ENCODE measurements at places on chromosomes 5 and 9.

DNA sequence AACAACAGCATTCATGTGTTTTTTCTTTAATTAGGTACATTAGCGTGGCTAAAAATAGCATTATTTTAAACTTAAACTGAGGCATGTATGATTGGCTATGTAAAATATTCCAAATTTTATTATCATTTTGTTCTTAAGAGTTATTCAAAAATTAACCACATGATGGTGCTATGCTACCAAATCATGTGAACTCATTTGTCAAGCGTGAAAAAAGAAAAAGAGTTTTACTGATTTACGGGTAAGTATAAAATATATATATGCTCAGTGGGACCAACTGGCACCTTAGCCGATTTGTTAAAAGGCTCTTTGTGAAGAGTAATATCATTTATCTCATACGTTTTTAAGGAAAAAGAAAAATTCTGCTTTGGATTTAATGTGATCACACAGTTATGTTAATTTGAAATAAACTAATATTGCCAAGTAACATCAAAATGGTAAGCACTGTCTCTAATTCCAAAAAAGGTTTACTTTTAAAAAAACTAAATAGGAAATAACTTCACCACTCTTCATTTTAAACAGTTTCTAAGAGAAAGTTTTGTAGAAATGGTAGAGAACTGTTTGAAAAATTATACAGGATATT lies 1042.3 kb downstream of the CDH12 start:
- no peak for DNase-seq

GRCh38 chr9:93037476-93037971 lies 21.0 kb upstream of the SUSD3 start:
- DNase-seq: no peak

DNA sequence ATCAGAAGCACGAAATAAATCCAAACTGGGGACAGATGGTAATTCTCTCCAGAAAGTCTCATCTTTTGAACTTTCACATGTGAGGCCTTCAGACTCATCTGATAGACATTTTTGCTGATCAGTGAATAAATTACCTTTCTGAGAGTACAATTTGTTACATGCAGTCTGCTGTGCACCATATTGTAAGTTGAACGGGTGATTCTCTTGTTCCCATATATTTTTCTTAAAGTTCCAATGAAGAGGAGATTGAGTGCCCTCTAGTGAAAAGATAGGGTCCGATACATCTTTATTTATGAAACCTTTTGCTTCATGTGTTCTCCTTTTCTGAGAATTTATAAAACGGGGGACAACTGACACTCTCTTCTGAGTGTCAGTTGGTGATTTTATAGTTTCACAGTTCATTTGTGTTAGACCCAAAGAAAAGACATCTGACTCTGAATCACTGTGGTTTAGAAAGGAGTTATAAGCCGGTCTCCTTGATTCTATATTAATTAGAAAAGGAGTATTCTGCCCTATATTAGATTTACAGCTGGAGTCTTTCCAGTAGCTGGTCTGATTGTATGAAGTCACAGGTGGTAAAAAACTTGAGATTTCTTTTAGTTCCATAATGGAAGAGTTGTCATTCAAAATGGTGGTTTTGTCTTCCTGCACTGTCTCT lies 30.4 kb downstream of the GNG10 start:
- DNase-seq: no peak

GRCh38 chr9:127873886-127874285 lies 3.6 kb downstream of the AK1 start:
- DNase-seq: peak; percentile 80

DNA sequence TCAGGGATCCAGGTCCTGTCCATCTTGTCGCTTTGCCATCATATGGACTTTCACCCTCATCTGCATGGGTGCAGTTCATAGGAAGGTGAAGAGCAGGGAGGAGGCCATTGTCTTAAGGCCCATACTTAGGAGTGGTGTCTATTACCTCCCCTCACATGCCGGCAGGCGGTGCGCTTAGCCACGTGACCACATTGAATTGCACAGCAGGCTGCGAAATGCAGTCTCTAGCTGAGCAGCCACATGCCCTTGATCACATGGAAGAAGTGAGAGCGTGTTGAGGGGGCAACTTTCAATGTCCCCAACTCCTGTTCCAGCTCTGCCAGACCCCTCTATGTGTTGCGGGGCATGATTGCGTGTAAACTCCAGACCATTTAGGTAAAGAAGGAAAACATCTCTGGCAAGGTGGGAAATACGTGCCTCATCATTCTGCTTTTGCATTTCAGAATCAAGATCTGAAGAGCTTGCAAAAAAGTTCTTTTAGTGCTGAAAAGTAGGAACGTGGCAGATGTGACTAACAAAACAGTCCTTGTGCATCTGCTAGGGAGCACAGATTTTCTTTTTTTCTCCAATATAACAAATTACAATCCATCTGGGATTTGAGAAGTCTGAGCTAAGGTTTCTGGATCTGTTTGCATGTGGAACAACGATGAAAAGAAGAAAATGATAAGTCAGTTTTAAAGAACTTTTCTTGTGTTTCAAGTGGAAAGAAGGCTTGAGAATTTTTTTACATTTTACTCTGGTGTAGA lies 34.4 kb downstream of the ROPN1L start:
- DNase-seq: no peak

GRCh38 chr5:143024228-143024920 lies 254.2 kb downstream of the ARHGAP26 start:
- no peak for DNase-seq

GRCh38 chr9:91089405-91090129 lies 272.2 kb downstream of the AUH start:
- peak; percentile 15 for DNase-seq

DNA sequence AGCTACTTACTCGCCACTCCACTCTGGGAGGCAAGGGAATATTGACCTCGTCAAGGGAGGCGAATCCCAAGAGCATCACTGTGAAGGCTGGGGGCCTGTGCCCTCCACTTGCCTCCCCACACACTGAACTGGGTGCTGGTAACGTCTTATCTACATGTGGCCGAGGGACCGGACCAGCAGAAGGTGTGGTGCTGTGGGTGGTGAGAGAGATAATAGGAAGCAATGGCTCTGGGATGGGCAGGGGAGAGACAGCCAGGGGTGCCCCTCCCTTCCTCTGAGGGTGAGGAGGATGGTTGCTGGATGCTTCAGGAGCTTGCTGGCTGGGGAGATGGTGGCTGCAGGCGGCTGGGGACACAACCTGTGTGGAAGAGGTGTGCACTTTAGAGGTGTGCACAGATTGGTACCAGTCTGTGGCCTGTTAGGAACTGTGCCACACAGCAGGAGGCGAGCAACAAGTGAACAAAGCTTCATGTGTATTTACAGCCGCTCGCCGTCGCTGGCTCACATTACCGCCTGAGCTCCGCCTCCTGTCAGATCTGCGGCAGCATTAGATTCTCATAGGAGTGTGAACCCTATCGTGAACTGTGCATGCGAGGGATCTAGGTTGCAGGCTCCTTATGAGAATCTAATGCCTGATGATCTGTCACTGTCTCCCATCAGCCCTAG lies 100.3 kb downstream of the ENTREP1 start:
- DNase-seq: no peak

- DNase-seq: no peak
These were observed 17.9 kb downstream of the STARD4 start for GRCh38 chr5:111494355-111494999.

DNA sequence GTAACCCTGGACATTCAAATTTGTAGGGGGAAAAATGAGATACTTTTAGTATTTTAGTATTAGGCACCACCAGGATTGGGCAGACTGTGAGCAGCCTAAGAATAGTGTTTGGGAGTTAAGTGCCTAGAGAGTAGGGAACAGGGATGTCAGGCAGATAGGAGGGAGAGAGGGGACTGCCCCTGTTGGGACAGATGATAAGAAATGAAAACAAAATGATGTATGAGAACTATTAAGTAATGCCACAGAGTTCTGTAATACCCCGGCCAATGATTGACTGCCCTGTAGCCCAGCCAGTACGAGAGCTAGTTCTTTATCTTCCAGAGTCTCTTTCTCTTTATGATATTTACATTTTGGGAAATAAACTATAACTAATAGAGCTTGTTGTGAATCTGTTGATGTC lies 24.4 kb downstream of the ARHGAP26 start:
- DNase-seq: no peak

- no peak for DNase-seq
These were observed 678 bp downstream of the SLC26A2 start for GRCh38 chr5:149961186-149961685.

DNA sequence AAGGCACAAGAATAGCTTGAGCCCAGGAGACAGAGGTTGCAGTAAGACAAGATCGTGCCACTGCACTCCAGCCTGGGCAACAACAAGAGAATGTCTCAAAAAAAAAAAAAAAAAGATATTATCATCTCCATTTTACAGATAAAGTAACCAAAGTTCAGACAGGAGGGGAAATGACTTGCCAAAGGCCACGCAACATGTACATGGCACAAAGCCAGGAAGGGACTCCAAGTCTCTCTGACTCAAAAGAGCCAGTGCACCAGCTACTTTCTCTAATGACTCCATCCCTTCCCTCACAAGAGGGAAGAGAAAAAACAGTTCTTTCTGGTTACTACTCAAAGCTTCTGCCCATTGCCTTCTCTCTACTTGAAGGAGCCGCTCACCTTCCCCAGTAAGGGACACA lies 34.1 kb downstream of the SIL1 start:
- DNase-seq: no peak

DNA sequence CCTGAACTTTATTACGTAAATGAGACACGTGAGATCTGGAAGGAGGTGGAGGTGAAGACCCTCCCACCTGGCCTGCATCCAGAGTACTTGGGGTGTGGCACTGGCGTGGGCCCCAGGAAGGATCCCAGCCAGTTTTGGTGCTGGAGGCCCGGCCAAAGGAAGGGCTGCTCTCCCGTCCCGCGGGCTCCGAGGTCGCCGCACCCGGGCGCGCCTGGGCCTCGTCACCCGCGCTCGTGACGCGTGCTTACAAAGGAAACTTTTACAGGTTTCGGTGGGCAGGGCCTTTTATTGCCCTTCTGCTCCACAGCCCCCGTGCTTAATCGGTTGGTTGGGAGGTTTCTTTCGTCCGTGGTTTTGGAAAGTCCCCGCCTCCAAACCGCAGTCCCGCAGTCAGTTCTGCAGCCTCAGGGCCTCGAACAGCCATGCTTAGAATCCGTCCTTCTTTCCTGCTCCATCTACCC lies 29.2 kb downstream of the CDKN2A start:
- DNase-seq: no peak

DNA sequence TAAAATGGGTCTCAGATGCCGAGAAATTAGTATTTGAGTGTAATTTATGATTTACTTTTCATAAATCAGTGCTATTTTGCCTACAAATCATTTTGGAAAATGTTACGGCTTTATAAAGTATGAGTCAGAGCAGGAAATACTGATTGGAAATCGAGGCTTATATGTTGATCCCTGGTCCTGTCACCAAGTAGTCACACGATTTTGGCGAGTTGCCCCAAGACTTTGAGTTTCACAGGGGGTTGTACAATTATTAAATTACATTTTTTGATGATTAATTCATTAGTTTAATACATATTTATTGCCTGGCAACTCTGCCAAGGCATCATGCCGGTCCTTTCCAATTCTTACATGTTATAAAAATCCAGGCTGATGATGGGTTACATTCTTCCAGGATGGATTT lies 443.9 kb upstream of the KLF4 start:
- no peak for DNase-seq

- no peak for DNase-seq
These were observed 38.1 kb downstream of the CRHBP start for GRCh38 chr5:76990899-76991459.

GRCh38 chr9:87214991-87215390 lies 267.7 kb upstream of the GAS1 start:
- no peak for DNase-seq

- no peak for DNase-seq
These were observed 28.4 kb downstream of the PCSK5 start for GRCh38 chr9:75918909-75919308.

GRCh38 chr5:133969654-133970324 lies 1.4 kb upstream of the C5orf15 start:
- DNase-seq: peak; percentile 69

DNA sequence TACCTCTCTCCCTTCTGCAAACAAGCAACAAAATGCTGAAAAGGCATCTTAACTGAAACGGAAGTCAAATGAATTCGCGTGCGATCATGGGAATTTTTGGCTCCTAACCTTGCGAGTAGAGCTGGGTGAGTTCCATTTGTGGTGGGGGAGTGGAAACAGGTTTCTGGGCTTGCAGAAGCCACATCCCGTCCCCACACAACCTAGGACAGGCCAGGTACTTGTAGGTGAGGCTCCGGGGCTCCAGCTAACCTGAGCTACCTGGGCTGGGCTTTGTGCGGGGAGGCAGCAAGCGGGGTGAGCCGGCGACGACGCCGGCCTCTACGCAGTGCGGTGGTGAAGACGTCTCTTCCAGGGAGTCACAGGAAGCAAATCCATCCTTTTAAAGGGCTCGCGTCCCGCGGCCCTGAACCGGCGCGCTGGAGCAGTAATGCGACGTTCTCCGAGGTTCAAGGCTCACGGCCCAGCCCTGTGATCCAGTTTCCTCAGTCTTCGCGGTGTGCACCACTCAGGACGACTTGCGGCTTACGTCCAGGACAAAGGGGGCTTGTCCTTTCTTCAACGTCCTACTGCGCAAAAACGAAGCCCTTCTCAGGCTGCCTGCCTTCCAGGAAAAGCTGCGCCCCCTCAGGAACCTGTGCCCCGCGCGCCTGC lies 567 bp upstream of the SPIN1 start:
- DNase-seq: peak; percentile 32

GRCh38 chr9:92094655-92095054 lies 20.6 kb downstream of the SPTLC1 start:
- DNase-seq: no peak

GRCh38 chr5:2783223-2783622 lies 31.7 kb upstream of the IRX2 start:
- no peak for DNase-seq

DNA sequence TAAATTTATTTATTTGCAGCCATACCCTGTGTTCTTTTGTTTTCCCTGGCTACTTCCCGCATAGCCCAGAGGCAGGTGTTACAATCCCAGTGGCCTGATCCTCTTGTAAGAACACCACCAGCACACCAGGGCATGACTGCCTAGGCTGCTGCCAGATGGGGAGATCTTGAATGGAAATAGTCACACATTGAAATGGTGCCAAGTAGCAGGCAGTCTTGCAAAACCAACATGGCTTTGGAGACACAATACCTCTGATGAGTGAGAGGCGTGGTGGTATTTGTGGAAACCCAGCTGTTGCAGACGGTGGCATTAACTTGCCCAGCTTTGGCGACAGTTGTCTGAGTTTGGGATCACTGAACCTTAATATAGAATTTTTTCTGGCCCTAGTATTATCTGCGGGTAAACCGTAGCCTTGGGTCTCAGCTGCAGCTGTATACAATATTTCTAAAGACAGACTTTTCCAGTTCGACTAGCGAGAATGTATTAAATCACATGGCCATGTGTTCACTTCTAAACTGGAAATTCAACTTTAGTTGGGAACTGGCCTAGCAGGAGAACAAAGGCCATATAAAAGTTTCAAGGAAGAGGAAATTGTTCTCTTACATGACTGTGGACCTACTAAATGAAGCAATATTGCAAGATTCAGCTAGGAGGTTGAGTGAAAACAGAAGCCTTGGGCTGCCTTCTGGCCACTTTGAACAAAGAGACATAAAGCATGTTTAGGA lies 277.0 kb downstream of the SMARCA2 start:
- DNase-seq: peak; percentile 30

GRCh38 chr9:102483651-102484050 lies 511.5 kb upstream of the CYLC2 start:
- DNase-seq: no peak

Measured in spinal cord (tissue), 10 donors.